Ureter (tissue), 1 donor: ENCODE measurements at places on chromosomes 2 and 18.

- DNase-seq = no peak
Observed at GRCh38 chr2:122266636-122267035, 511.2 kb downstream of the TSN start.

DNA sequence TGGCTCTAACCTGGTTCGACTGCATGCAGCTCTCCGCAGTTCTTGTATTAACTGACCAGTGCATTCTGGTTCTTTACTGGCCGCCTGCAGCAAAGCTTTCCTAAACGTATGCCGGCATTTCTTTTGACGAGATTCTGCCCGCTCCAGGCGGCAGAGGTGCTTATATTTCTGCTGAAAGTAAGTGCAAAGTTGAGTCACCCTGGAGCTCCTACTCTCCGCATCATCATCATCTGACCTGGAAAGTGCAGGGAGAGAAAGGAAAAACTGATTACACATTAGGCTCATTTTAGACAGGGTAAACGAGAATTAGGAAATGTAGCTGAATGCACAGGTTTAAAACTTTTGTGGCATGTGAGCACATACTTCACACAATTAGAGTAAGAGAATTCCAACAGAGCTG lies 57.9 kb downstream of the INO80D start:
- no peak for DNase-seq

- peak; percentile 34 for DNase-seq
Observed at GRCh38 chr2:70716131-70716743, 51.8 kb downstream of the ADD2 start.

DNA sequence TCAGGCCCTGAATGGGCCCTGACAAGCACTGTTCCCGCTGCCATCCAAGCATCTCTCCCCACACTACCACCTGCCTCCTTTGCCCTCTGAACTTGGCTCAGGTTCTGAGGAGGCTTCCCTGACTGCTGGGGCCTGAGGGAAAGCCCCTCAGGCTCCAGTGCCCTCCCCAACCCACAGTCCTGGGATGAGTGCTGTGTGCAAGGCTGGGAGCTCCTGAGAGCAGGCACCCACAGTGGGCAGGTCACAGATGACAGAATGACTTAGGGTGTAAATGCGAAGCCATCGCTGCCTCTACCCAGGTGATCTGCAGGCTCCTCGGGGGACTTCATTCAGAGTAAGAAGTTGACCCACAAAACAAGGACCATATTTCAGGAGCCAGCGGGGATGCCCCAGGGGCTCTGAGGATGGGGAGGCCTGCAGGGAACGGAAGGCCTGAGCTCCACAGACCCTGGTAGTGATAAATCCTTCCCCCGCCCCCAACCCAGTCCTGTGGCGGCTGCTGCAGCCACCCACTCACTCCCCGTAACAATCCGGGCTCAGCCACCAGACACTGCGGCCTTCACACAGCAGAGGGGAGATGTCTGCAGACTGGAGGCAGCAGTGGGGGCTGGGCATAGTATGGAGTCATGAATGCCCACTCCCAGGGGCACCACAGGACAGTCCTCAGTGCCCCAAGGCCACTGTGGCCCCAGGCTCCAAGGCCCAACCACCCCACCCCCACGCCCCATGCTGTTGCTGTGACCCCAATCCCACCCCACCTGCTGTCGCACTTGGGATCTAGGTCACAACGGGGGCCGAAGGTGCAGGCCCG lies 8.9 kb downstream of the BIN1 start:
- DNase-seq = no peak

DNA sequence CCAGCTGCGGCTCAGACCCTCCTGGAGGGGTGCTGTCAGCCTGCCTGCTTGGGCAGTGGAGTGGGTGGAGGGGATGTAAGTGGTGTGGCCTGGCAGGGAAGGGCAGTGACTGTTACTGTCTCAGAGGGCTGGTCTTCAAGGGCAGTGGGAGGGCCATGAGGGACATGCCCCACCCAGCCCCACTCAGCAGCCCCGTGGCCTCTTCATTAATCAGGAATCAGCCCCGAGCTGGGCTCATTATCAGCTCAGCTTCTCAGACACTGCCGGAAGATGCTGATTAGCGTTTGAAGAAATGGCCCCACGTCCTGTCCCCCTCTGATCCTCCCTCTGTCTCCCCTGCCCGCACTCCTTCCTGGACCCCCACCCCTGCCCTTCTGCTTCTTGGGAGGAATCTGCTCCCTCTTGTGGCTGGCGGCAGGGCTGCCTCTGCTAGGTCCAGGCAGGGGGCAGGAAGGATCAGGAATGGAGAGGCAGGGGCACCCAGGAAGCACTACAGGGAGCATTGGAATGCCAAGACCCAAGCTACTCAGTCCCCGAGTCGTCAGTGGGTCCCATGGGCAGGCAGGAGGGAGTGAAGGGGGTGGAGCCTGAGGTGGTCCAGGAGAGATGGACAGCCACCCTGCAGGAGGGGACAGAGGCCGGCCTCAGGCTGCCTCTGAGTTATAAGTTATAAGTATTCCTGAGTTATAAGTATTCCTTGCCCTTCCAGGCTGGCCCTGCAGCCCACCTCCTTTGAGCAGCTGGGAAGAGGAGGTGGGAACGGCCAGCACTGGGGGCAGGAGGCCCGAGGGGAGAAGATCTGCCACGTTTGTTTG lies 7.0 kb downstream of the ASIC4 start:
- no peak for DNase-seq

- no peak for DNase-seq
Observed at GRCh38 chr2:232658217-232658785, 24.9 kb downstream of the EFHD1 start.

DNA sequence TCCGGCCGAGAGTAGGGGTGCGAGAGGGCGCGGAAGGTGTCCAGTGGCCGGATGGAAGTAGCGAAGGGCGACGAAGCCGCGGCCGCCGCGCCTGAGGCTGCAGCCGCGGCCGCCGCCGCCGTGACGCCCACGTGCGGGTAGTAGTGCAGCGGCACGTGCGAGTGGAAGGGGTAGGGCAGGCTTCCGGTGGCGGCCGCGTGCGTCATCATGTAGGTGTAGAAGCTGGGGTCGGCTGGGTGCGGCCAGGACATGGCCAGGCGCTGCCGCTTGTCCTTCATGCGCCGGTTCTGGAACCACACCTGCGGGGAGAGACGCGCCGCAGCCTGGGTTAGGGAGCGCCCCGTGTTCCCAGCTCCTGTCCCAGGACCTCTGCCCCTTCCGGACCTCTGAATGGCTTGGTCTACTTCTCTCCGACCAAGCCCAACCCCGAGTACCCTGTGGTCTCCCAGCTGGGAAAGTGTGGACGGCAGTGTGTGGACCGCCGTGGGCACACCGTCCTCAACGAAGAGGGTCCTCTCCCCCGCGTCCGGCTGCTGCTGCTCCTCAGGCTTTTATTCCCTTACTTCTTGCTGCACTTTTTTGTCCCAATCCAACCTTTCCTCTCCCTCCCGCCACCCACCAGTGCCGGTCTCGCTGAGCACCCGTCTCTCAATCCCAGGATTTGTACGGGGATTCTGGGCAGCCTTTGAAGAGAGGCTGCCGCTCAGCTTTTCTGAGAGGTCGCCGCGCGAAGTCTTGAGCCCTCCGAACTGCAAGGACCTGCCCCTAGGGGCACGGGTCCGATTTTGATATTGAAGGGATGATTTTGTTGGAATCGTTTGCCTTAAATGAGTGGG lies 3.0 kb downstream of the EVX2 start:
- DNase-seq = no peak

DNA sequence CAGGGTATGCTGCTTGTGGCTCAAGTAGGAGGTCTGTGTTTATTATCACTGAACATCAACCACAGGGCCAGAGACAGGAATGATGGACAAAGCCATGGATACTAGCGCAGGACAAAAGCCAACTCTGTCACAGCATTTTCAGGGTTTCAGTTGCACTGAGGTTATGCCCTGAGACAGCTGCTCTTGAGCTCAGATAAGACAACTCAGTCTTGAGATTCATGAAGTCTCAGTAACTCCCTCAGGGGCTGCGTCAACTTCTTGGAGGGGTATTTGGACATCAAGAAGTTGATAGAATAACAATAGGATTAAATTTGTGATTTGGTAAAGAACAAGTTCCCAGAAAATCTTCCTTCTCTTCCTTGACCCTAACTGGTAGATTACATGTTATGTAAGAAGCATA lies 287.0 kb upstream of the SLC14A2 start:
- no peak for DNase-seq

DNA sequence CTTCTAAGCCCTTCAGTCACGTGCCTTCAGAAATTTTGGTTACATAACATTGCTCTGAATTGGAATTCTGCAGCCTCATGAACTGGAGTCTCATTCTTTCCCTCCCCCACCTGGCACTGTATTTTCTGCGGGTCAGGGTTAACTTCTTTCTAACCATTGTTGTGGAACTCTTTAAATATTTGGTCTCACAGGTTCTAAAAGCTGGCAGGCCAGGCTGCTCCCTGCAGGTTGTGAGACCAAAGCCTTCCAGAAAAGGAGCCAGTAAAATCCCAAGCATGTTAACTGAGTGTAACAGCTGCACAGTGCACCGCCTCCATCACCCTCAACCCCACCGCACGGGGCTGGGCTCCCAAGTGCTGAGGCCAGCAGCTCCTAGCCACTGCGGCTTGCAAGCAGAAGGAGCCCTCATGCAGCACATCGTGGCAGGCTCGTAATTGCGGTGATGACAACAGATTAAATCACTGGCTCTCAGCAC lies 174.1 kb upstream of the ALPP start:
- DNase-seq = no peak

DNA sequence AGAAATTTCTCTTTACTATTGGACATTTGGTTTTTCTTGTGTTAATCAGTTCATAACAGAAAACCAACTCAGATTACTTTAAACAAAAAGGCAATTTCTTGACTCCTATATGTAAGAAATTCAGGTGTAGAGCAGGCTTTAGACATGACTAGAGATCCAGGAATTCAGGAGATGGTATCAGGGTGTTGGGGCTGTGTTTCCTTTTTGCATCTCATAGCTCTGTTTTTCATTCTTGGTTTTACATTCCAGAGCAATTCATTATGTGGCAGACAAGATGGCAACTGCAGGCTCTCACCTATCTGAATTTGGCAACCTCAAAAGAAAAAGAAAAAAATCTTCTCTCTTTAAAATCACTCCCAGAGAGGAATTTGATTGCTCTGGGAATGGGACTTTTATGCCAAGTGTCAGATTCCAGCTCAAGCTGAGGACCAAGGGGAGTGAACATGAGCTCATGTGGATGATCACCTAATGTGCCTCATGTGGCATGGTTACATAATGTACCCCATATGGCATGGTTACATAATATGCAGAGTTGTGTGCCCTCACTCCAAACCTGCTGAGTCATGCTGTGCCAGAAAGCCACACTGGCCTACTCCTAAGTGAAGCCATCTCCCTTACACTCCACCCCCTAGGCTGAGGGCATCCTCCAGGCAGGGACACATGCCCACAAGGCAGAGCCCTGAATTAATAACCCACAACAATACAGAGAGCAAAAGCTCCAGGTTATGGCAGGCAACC lies 282.7 kb downstream of the MBD2 start:
- no peak for DNase-seq

DNA sequence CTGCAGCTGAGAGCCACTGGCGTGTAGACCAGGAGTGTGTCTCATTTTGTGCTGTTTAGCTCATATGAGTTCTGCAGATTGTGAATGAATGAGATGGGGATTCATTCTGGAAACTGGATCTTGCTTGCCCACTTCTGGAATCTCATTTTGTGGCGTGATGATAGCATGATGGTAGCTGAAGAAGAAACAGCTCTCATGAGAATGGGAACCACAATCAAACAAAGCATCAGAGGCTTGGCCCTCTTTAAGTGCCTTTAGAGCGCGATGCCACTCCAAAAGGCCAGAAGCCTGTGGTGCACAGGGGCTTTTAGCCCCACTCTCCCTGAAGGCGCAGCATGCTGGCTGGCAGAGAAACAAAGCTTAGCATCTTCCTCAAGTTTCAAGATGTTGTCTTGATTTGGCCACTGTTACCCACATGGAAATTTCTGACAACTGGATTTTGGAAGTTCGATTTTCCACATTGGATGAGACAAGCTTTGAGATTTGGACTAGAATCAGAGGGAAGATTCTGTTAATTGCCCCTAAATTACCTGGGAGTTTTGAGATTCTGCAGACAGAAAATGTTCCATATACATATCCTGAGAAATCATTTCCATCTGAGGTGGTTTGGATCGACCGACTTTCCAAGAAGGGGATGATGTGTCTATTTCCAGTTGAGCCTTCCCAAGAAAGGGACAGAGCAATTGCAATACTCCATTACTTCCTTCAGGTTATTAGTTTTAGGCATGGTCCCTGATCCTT lies 234.5 kb downstream of the VAPA start:
- DNase-seq = no peak

- peak; percentile 58 for DNase-seq
Observed at GRCh38 chr2:195535911-195536522, 121.0 kb upstream of the SLC39A10 start.

DNA sequence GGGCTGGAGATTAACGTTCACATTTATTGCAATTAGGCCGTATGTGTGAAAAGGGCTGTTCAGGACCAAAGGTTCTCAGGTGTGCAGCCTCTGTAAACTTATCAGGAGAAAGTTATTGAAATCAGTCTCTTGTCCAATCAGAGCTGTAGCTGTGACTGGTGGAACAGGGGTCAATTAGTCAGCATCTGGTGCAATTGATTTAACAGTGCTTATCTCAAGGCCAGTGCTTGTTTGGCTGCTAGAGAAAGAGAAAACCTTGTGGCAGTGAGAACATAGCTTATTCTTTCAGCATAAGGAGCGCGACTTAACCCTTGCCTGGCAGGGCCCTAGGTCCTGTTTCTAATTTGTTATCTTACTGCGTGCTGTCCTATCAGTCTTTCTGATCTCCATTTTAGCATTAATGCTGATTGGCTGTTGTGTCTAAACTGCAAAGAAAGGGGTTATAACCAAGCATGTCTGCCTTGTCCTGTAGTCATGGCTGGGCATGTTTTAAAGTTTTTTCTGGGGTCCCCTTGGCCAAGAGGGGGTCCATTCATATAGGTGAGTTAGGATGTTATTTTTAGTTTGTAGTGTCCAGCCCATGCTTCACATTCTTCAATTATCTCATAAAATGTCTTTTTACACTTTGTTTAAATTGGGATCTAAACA lies 66.4 kb downstream of the CYB5A start:
- DNase-seq = no peak

GRCh38 chr18:22167471-22168241 lies 1.7 kb upstream of the GATA6 start:
- DNase-seq = no peak

GRCh38 chr18:40469851-40470250 lies 1485.2 kb upstream of the PIK3C3 start:
- DNase-seq = no peak

DNA sequence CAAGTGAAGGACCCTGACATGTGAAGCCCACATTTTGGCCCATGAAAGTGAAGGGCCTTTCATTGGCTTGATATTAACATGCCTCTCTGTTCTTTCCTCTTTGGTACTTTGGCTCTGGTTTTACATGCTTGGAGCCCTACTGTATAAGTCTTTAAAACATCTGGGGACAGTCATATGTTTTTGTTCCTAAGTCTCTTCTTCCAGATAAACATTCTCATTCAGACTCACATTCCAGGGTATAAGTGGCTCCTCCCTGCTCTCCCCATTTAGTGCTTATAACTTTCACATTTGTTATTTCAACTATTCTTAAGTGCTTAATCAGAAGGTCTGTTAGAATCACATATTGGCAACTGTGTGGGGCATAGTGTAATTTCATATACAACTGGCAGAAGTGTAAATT lies 1932.2 kb upstream of the CELF4 start:
- DNase-seq = no peak

GRCh38 chr18:23635283-23636070 lies 27.2 kb downstream of the ANKRD29 start:
- no peak for DNase-seq
